ENCODE measurements at places on chromosomes 7 and 10. TPM values are rescaled to one million over a fixed set of nuclear protein-coding genes. Genes with fewer than 3 reads are reported as not detected.

The AMPH gene
- total RNA-seq: 1.9 TPM

The ATP5MK gene
- total RNA-seq: 331 TPM

The VWA2 gene
- total RNA-seq: not detected

The GPR15LG gene
- total RNA-seq: not detected

The NEBL gene
- 1.3 TPM for total RNA-seq
